ENCODE measurements at places on chromosomes 5 and 9.

GRCh38 chr5:39238366-39239105 is 19.2 kb upstream of the FYB1 start:
- DNase-seq, result no peak

DNA sequence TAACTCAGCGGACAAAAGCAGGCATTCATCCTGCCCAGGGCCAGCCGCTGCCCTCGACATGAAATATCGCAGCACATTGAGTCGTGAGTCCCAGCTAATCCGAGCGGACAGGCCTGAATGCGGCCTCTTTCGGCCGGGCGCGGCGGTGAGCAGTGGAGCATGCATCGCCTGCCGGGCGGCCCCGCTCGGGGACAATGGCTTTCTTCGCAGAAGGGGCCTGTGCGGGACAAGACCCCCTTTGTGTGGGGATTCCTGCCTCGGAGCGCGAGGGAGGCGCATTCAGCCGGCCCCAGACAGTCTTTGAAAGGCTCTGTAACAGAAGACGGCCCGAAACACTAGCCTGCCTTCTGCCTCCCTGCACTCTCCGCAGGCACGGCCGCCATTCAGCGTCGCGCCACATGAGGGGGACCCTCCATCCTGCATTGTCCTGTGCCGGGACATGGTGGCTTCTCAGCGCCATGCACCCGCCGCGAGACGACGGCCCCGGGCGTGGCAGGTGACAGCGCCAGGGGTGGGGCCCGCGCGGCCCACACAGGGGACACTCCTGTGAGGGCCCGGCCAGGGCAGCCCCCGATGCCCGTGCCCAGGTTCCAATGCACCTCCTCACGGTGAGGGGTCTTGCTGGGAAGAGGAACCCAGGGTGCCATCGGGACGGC is 52.0 kb downstream of the EXD3 start:
- no peak for DNase-seq

DNA sequence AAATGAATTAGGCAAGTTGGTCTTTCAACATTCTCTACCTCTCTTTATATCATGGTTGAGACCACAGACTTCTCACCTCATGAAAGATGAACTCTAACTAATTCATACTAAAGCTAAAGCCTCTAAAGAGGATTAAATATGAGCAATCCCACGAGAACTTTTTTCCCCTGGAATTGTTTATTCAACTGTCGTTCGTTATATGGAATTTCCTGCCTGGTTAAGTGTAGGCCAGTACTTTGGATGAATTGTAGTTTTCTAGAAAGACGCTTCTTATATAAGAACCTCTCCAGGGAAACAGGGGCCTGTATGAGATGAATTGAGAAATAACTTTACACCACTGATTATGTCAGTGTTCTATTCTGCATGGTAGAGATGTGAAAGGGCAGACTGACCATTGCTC is 42.9 kb downstream of the PDCD1LG2 start:
- DNase-seq, result peak; percentile 35

GRCh38 chr9:121454972-121455371 is 44.7 kb downstream of the GGTA1 start:
- no peak for DNase-seq

DNA sequence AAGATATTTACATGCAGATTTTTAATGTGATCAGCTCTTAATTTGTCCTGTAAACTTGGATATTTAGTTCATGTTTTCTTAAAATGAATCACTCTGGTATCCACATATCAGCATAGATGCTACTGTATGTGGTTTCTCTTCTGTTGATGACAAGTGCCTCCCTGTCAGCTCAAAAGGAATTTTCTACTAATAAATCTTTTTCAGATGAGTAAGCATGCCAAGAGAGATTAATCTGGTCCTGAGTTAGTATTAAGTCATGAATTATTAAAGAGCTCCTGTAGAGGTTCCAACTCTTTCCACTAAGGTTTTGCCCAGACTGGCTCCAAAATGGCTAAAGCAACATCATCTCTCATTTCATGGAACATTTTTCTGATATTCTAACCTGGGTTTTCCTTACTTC is 129.2 kb downstream of the GOLPH3 start:
- peak; percentile 65 for DNase-seq
